ENCODE measurements at places on chromosomes 4 and X.

DNA sequence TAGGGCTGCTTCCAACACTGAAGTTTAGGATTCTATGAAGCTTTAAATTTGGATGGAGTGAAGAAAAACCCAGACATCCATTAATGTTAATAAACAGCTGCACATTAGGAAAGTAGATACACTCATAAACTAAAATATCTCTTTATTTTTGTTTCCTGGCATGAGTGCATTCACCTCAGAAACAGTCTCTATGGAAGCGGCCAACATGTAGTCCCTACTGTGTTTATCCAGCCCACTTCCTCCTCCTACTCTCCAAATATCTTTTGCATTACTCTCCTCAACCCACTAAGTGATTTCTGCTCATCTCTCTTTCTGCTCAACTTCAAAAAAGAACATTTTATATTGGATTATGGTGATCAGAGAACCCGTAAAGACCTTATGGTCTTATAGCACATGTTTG is 180.3 kb upstream of the MXRA5 start:
- DNase-seq, result no peak

DNA sequence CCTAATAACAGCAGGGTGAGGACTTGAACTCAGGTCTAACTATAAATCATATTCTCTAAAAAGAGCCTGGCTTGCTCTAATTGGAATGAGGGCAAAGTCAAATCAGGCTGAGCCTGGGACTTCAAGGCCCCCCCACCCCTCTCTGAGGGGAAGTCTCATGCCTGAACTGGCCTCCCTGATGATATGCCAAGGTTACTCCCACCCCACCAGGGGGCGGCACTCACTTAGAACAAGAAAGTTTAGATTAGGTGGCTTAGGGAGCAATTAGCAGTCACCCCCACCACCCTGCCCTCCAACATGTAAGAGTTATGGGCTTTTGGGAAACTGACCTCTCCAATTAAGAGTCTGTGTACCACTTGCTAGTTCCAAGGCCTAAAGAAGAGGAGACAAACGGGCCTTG is 2.7 kb downstream of the FOXO4 start:
- DNase-seq, result no peak

DNA sequence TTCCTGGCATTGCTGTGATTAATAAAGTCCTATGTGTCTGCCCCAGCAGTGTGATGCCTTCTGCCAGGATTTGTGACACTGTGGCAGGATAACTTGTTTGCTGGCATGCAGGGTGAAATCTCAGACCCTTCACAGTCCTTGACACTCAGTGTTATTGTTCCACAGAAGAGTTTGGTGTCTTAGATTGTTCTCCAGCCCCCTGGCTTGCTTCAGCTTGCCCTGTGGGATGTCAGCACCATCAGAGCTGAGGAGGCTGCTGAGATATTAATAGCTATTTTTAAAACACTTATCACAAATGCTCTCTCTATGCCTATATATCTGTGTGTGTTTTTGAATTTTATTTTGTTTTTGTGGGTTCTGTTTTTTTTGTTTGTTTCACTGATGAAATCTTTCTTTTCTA is 136.9 kb downstream of the TSPAN5 start:
- DNase-seq, result no peak

GRCh38 chr4:1192091-1192492 is 19.7 kb upstream of the SPON2 start:
- DNase-seq, result peak; percentile 70

DNA sequence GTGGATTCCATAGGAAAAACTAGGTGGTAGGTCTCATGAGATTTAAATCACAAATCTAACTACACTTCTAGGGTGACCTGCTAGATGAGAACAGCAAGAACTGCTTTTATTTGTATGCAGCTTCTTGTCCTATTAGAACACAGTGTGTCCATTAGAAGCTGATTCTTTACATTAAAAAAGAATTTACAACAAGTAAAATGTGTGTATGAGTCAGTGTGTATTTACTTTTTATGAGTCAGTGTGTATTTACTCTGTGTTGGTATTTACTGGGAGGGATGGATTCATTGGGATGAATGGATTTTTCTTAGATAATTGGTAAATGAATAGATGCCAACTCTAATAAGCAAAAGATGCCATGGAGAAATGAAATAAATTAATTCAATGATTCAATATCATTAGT is 40.6 kb upstream of the XPNPEP2 start:
- DNase-seq, result peak; percentile 22

DNA sequence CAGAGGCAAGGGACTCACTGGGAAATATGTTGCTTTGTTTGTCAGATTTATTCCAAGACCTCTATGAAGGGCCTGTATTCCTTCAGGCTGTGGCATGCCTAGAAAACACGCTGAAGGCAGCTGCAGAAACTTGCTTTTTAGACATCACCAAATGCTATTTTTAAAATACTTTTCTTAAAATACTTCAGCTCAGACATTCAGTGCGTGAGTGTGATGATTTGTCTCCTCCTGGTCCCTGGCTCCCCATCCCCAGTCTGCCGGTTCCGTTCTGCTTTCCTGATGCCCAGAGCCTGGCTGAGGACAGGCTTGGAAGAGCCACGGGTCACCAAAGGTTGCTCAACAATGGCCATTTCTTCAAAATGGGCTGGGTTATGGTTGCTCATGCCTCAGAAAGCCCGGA is 55.0 kb downstream of the PSAPL1 start:
- DNase-seq, result no peak

DNA sequence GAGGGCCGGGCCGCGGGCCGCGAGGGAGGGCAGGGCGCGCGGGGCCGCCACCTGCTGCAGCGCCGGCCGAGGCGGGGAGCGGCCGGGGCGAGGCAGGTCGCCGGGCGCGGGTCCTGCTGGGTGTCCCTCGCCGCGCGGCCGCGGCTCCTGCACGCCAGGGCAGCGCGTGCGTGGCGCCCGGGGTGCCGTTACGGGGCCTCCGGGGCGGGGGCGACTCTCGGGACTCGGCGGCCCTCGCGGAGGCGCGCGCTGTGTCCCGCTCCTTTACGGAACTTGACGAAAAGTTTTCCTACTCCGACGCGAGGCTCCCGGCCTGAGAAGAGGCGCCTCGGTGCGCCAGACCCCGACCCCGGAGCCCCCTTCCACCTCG is 329 bp downstream of the TBC1D14 start:
- DNase-seq, result no peak

- peak; percentile 44 for DNase-seq
Observed at GRCh38 chr4:47383829-47384427, 79.6 kb downstream of the COMMD8 start.

DNA sequence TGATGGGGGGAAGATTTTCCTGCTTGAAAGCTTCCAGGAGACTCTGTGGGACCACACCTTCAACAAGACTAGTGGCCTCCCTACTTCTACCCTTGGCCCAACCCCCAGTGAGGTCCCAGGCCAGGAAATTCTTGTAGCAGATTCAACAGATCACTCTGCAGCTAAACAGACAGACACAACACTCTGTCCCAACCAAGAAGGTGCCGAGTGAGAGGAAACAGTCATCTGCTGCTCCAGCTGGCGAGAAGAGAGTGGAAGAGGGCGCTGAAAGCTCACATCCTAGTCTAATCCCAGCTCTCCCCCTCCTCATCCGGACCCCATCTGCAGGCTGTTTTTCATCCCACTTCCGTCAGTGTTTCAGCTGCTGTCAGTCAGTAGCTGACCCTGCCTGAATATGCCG is 63.4 kb downstream of the CHRDL1 start:
- no peak for DNase-seq

- DNase-seq, result no peak
Observed at GRCh38 chr4:39233783-39234182, 51.5 kb downstream of the WDR19 start.

- no peak for DNase-seq
Observed at GRCh38 chr4:44725166-44725565, 1.2 kb downstream of the GNPDA2 start.

Measured in LoVo (cell line).